ENCODE measurements at places on chromosomes 7 and 10. TPM values are rescaled to one million over a fixed set of nuclear protein-coding genes. Genes with fewer than 3 reads are reported as not detected.

Gene RBP3
- total RNA-seq: not detected

Gene SPDYE6
- not detected for total RNA-seq

Gene ARMC3
- not detected for total RNA-seq

Gene CDK14
- total RNA-seq: not detected

Gene EZH2
- total RNA-seq: 118 TPM

- no peak for DNase-seq
These were observed 24.6 kb downstream of the NAMPT start for GRCh38 chr7:106260136-106260561.

GRCh38 chr7:128755075-128755818 is 16.1 kb downstream of the CALU start:
- DNase-seq: no peak

DNA sequence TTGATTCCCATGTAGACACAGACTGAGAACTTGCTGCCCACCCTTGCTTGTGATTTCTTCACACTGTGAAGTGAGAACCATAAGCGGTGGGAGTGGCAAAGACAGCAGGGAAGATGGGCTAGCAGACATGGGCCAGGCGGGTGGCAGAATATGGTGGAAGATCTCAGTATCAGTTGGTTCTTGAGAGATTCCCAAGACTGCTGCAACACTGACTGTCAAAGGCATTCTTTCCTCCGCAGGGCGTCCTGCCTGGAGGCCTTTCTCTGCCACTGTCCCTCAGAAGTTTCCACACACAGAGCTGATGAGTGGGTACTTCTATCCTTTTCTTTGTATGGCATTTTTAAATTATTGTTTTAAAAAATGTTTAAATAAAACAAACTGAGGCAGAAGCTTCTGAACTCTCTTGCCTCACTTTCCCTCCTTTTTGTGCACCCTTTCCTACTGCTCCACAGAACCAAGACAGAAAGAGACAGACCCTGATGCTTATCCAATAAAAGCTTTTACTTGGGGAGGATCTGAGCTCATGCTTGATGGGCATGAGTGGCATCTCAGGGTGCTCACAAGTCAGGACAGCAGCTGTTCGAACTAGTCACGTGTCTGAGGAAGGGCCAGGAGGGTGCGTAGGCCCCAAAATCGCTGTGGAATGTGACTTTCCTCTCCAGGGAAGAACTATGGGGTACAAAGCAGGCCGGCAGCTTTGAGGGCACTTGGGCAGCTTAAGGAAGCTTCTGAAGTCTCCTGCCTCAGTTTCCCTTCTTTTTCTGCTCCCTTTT is 104.7 kb upstream of the PCGF5 start:
- no peak for DNase-seq

DNA sequence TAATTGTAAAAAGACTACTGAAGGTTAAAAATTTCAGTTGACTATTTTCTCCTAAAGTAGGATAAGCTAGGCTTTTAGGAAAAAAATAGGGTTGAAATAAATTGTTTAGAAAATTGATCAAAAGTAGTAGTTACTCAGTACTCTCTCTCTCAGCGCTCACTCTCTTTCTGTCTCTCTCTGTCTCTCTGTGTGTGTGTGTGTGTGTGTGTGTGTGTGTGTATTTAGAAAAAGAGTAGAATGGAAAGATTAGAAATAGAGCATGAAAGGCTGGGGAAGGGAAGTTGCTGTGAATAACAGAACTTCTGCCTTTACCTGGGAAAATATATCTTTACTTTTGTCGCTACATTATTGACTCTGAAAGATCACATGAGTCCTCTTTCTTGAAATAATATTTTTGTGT is 20.6 kb downstream of the ADK start:
- DNase-seq: no peak

DNA sequence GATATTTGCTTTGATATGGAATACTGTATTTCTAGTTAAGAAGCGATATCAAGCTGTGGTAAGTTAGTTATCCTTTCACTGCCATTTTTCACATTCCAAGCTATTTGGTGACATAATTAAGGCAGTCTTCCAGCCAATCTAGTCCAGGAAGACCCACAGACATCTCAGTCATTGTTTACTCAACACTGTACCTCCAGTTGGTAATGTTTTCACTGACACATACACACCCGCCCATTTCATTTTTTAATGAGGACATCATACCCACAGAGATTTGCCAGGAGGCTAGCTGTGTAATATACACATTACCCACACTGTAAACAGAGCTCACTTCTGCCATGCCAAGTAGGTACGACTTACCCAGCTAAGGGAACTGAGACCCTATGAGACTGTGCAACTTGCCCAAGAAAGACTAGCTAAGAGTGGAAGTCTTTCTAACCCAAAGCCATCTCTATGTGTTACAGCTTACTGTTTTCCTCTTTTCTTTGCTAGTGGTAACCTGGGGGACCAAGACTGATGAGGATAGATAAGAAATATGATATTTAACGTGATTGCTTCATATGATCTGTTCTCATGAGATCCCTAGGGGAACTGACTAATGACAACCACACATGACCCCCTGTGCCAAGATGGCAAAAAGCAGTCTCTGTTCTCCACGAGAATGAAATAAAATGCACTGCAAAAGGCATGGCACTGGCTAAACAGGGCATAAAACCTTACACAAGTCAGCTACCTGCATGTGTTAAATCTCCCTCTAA is 179.0 kb downstream of the DGKI start:
- no peak for DNase-seq

DNA sequence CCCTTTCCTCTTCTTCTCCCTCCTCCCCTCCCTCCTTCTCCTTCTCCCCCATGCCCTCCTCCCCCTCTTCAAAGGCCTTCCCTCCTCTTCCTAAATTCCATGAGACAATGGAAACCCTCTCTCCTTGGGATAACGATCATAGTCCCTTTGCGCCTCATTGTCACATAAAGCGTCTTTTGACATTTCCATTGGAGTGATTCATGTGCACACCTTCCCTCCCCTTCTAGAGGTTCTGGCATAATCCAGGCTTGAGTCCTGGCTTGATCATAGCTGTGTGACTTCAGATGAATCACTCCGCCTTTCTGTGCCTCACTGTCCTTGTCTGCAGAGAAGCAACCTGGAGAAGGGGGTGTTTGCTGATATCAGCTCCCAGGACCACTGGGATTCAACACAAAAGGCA is 204.2 kb downstream of the TNS3 start:
- no peak for DNase-seq

- DNase-seq: peak; percentile 45
These were observed 372.5 kb downstream of the SDK1 start for GRCh38 chr7:3673524-3673923.

GRCh38 chr7:2713370-2713769 is 25.4 kb downstream of the AMZ1 start:
- DNase-seq: no peak

DNA sequence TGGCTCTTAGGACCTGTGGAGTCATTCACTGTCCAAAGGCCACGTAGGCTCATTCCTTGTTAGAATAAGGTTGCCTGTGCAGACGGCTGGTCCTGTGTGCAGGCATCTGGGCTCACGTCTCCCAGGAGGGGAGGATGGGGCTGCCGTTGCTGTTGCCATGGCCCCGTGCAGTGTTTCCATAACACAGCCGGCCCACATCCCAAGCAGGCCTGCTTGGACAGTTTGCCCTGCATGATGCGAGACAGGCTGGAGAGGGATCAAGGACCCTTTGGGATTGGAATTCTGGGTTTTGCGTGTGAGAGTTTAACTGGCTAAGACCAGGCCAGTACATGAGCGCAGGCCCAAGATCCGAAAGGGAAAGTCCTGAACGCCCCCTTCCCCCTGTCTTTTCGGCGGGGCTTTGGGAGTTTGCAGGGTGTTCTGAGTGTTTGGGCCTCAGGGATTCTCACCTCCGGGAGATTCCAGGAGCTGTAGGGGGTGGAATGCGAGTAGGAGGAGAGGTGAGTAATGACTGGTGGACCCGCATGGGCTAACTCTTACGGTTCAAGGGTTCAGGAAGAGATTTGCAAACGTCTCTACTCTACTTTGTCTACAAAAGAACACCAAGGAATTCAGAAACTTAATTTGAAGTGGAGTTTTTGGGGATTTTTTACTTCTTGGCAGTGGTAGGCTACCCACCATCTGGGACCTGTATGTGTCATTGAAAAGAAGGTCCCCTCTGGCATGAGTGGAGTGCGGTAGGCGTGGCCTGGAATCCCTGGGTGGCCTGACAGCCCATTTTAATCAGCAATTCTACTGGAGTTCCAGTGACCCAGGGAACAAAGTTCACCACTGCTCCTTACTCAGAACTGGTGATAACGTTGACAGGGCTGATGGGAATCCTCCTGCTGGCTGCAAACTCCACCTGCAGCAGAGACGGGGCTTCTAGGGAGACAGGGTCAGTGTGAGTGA is 125.4 kb downstream of the ITIH5 start:
- DNase-seq: no peak

DNA sequence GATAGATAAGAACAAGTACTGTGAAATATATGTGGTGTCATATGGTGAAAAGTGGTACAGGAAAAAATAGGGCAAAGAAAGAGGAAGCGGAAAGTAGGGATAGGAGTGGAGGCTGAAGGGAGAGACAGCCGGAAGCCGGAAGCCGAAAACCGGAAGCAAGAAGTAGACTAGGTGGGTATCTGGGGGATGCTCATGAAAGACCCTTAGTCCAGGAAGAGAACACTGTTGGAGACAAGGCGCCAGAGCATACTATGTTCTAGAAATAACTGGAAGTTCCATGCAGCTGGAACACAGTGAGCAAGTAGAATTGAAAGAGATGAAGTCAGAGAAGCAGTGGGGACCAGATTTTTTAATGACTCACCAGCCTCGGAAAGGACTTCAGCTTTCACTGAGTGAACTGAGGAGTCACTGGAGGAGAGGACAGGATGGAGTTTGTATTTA is 22.5 kb downstream of the ST8SIA6 start:
- no peak for DNase-seq

DNA sequence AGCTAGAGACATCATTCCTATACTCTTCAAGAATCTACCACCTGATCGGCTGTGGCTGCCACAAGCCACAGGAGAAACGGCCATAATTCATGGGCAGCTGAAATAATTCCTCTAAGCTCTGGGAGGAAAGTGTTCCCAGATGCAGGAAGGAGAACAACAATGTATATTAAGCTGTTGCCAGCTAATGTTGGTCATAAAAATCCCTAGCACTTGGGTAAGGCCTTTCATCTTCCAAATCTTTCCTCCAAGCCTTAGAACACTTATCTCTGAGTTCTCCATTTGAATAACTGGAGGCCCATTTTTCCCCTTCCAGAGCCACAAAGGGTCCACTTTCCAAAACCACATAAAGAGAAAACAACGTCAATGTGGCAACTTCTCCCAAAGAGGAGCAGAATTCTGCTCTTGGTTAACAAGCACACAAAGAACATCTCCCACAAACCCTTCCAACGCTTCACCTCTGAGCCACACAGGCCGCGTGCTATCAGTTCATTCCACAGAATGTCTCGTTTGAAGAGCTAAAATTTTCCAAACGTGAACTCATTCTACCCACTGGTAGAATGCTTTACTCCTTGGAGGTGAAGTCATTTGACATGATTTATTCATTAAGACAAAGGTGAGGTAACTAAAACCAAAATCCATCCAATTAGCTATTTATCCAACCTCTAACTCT is 11.2 kb downstream of the KCNMA1 start:
- DNase-seq: no peak

GRCh38 chr7:4753598-4754432 is 21.6 kb upstream of the AP5Z1 start:
- DNase-seq: peak; percentile 90

GRCh38 chr7:12861070-12861469 is 173.6 kb downstream of the ARL4A start:
- no peak for DNase-seq

DNA sequence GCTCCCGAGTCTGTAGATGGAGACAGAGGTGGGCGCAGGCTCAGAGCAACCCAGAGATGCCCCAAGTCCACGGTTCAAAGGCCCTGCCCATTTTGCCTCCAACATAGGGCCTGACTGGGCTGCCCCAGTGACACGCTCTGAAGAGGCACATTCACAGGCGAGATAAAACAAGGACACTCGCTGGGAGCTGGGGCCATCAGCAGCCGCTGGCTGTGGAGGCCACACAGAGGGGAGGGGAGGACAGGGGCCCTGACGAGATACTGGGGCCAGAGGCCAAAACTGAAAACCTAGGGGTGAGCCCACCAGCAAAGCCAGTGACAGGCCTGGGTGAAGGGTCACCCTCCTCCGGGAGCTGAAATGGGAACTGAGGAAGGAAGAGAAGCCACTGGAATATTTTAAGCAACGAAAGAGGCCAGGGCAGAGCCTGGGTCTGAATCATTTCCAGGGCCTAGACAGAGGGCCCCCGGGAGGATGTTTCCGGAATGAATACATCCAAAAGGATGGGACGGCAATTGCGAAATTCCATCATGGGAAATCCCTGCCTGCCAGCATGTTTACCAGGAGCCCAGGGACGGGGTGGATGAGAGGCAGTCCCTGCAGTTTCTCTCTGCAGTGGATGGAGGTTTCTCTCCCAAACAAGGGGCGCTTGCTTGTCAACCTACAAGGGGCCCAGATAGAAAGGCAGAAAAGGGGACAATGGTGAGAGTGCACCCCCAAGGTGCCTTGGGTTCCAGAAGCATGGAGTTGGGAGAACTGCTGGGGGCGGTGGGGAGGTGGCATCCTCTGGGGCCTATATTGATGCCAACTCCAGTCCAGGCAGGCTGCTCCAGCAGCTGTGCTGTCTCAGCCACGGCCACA is 29.0 kb upstream of the HSPA12A start:
- no peak for DNase-seq

DNA sequence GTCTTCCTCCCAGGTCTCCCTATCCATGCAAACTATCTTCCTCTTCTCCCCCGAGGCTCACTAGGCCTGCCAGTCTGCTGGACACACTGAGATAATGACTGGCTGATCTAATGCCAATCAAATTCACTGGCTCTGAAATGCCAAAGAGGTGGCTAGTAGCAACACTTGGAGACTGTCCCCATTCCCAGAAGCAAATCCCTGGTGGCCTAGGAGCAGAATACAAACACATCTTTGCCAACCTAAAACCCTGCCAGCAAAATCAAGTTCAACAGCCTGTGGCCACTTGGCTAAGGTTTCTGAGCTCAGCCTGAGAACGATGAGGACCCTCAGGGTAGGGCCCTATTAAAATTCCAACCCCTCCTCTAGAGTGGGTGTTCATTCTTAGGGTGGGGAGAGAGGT is 46.6 kb downstream of the SH3PXD2A start:
- no peak for DNase-seq

GRCh38 chr7:42854571-42855118 is 57.2 kb downstream of the C7orf25 start:
- DNase-seq: no peak

Measured in activated CD8-positive, alpha-beta T cell treated with anti-CD3 and anti-CD28 coated beads, Interleukin-2, amount 10 ng/mL, durations not matched to agents 7 days and 5 days (primary cell).